ENCODE measurements at places on chromosomes 7 and 10.
A peak's percentile ranks its signal among the peaks of the same experiment; 100 is the strongest.

- no peak for DNase-seq
These were observed 126.7 kb downstream of the RAPGEF5 start for GRCh38 chr7:22230238-22230637.

GRCh38 chr7:112252691-112253090 is 46.2 kb downstream of the ZNF277 start:
- no peak for DNase-seq

- DNase-seq: no peak
These were observed 2.1 kb upstream of the BNIP3 start for GRCh38 chr10:131983780-131984179.

DNA sequence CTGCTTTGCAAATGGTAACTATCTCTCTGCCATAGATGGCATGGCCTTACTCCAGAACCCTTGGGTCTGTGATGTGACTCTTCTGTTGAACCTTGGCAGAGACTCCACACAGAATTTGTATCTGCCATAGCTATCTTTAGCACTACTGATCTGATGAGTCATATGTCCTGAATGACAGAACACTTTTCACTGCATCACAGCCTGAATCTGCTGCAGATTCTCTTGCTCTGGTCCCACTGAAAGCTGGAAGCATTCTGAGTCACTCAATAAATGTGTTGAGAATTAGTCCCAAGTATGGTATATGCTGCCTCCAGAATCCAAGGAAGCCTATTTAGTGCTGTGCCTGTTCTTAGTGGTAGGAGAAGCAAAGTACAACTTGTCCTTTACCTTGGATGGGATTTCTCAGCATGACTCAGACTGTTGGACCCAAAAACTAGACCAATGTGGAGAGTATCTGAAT is 39.5 kb upstream of the ANKRD1 start:
- no peak for DNase-seq

GRCh38 chr7:2851497-2851896 is 7.4 kb upstream of the GNA12 start:
- no peak for DNase-seq

DNA sequence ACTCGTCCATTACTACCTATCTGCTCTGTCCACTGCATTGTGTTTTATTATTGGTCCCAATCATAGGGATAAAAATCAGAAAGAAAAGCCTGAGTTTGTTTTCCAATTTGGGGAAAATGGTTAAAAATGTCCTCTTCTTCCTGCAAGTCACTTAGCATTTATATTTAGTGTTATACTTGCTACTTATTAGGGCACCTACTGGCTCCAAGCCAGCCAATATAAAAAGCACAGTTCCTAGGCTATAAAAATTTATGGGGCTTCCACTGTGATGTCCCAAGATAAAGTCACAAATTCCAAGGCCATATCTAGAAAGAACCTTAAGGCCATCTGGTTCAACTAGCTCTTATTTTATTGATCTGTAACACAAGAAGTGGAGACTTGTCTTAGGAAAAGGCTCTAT is 3.2 kb downstream of the SLC35B4 start:
- DNase-seq: no peak

- DNase-seq: no peak
These were observed 14.0 kb downstream of the AP5Z1 start for GRCh38 chr7:4789194-4790077.

DNA sequence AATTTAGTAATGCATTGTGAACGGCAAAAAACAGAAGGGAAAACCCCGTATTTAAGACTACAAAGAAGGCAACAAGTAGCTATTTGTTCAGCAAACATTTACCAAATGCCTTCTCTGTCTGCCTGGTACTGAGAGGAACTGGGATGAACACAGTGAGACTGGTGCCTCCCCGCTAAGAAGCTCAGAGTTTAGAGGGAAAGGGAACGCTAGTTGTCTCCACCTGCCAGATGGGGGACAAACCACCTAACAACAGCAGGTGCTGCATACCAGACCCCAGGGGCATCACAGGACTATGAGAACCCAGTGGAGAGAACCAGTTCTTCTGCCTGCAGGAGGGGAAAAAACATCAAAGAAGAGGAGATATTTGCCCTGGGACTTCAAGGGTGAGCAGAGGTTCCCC is 147.1 kb downstream of the SLC25A13 start:
- DNase-seq: peak; percentile 86

DNA sequence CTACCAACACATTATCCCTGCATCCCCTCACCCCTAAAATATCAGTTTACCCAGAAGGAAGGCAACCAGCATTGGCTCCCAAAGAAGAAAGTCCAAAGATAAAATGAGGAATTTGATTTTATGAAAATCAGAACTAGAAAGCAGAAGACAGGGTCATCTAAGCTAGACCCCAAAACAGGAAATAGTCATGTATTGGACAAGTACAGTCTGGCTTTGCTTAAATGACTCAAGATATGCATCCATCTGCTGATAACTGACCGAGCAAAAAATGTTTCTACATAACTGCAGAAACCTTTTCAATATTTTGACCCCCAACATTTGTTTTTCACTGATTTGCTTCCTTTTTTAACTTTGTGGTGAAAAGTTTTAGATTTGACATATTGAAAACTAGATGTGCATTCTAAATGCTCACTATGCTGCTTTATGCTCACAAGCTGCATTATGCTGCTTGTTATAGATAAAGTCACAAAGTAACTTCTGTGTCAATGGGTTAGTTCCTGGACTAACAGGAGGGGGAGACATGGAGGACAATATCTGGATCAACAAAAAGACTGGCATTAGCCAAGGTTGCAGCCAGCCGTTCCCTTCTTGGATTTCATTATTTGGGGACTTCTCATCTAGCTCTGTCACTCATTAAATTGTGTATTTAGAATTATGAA is 227.0 kb downstream of the INHBA start:
- DNase-seq: no peak

DNA sequence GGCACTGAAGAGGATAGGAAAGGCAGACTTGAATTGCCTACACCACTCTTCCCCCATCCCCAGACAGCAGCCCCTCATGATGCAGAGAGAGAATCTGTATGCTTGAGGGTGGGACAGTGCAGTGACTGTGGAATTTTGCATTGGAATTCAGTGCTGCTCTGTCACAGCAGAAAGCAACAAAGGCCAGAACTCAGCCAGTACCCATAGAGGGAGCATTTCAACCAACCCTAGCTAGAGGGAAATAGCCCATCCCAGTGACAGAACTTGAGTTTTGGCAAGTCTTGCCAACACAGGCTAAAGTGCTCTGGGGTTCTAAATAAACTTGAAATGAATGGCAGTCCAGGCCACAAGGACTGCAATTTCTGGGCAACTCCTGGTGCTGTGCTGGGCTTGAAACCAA is 80.4 kb downstream of the TES start:
- no peak for DNase-seq

- DNase-seq: no peak
These were observed 120.6 kb upstream of the TCERG1L start for GRCh38 chr10:131431978-131432690.

- no peak for DNase-seq
These were observed 197.8 kb downstream of the CELF2 start for GRCh38 chr10:11215471-11215870.

DNA sequence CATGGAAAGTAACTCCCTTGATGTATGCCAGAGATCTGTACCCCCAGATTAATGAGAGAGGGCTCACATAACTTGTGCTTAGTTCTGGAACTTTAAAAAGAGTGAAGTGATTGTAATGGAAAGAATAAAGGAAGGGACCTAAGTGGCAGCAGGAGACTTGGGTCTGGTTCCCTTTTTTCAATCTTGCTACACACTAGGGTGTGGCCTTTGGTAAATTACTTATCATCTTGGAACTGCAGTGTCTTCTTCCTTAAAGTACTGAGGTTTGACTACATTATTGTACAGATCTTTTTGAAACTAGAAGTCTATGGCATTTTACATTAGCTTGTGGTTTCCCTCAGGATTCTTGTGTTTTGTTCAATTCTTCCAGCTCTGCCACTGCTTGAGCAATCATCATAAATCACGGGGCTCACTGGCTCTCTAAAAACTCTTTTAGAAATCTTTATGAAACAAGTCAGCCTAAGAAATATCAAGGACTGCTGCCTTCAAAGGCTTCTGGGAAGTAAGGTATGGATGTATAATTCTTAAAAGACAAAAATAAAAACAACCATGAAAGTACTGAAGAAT is 22.5 kb upstream of the CHRM2 start:
- DNase-seq: no peak

DNA sequence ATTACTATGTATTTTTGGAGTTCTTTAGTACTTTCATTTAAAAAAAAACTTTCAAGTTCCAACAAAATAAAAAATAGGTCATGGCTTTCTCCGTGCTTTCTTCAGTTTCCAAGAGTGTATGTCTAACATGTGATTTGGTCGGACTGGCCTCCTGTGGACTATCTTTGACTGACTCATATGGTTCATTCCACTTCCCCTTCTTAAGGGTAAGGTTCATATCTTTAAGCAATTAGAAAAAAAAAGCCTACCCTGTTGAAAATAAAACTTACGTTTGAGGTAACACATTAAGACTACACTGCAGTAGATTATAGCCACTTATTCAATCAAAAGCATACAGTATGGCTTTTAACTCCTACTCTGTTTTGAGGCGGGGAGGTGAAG is 112.8 kb upstream of the AHR start:
- DNase-seq: no peak

GRCh38 chr10:65911151-65911835 is 1014.5 kb upstream of the LRRTM3 start:
- no peak for DNase-seq

- peak; percentile 3 for DNase-seq
These were observed 237.1 kb upstream of the FAM3C start for GRCh38 chr7:121633186-121633585.

DNA sequence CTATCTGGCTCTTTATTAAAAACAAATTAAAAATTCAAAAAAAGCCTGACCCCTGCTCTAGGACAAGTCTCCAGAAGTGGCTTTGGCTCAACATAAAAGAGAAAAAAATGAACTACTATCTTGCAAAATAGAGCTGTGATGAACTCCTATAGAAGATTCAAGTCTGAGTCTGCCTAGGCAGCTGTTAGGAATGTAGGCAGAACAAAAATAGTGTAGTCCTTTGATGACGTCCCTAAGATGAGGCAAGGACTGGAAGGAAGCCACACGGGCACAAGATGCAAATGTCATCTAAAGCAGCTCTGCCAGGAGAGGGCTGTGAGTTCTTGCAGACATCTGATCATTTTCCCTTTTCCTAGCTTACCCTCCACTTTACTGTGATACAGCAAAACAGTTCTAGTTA is 20.5 kb downstream of the ASNS start:
- DNase-seq: no peak

GRCh38 chr10:67224553-67224952 is 298.7 kb downstream of the LRRTM3 start:
- DNase-seq: no peak

DNA sequence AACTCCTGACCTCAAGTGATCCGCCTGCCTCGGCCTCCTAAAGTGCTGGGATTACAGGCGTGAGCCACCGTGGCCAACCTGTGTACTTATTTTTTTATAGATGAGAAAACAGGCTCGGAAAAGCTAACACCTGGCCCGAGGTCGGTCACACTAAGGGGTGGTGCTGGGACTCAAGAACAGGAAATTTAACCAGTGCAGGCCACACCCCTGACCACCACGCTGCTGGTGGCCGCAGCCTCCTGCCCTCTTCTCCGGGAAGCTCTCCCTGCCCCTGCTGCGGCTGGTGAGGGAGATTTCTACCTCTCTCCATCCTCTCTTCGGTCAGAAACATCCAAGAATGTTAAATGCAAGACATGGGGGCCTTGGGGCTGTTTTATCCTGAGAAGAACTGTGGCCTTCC is 63.2 kb downstream of the TNRC18 start:
- DNase-seq: no peak

GRCh38 chr10:69574571-69574978 is 1.4 kb upstream of the NEUROG3 start:
- DNase-seq: no peak

- peak; percentile 28 for DNase-seq
These were observed 198.6 kb upstream of the BMPER start for GRCh38 chr7:33706771-33707200.

DNA sequence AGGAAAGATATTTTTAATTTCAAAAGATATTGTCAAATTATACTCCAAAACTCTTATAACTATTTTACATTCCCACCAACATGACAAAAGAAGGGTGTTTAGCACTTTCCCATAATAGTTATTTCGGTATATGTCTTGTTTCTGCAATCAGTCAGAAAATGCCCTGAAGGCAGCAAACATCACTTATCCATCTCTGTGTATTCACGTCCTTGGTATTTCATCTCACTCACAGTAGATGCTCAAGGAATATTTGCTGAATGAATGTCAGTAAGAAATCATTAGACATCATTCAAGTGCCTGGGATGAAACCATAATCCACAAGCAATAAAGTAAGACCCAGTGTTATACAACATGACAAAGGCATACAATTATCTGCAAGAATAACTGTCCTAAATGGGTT is 112.7 kb downstream of the GFRA1 start:
- no peak for DNase-seq

DNA sequence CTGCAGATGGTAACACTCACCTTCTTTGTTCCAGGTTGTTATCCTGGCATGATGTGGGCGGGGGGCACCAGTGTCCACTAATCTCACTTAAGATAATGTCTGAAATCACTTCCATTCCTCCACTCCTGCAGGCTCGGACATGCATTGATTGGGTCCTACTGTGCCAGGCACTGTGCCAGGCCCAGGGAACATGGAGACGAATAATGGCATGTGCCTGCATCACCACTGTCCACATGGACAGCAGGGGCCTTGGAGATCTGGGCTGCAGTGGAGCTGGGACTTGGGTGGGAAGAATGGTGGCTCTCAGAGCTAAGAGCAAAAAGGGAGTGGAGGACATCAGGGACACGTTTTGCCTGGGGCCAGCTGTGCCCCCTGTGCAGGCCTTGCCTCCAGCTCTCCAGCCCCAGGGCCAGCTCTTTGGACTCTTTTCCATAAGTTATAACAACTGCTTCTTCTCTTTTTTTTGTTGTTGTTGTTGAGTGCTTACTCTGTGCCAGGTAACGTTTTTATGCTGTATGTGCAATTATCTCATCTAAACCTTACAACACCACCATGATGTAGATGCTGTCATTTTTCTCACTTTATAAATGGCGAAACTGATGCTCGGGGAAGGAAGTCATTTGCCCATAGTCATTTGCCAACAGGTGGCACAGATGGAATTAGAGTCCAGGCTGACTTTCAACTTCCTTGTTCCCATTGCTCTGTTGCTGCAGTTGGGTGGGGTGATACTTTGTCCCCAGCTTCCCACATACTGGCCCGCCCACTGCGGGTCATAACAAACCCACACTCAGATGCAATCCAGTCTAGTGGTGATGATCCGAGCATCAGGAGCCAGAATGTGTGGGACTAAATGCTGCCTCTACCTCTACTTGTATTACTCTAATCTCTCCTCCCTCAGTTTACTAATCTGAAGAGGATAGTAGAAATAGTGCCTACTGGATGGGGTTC is 19.1 kb downstream of the PLPP4 start:
- DNase-seq: no peak

GRCh38 chr7:129368389-129368986 is 65.7 kb upstream of the STRIP2 start:
- no peak for DNase-seq

- DNase-seq: no peak
These were observed 86.4 kb upstream of the LYZL1 start for GRCh38 chr10:29202386-29202940.
